Stimulated activated CD4-positive, alpha-beta T cell treated with anti-CD3 and anti-CD28 coated beads, Interleukin-15, amount 100 ng/mL, for 1 hour (primary cell): ENCODE measurements at places on chromosomes 11 and 22.

GRCh38 chr11:7927635-7928034, 3.4 kb downstream of the OR10A6 start:
- no peak for DNase-seq

DNA sequence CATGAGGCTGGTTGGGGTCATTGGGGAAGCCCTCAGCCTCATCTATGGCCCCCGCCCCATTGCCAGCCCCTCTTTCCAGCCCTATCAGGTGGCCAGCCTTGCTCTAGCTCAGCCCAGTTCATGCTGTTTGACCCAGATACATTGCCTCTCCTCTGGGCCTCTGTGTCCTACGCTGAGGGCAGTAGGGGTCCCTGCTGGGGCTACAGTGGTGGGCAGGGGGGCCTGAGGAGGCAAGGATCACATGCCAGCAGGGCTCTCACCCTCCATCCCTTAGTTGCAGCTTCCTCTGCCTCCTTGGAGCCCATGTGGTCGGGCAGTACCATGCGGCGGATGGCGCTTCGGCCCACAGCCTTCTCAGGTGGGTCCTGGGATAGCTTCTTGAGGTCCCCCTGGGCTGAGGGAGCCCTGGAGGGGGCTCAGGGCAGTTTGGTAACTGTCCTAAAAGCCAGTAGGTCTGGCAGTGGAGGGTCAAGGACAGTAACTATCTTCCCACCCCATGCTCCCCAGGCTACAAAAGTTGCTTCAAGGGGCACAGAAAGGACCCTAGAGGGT, 19.2 kb downstream of the EMID1 start:
- DNase-seq, result no peak

GRCh38 chr11:66006891-66007176, 4.5 kb downstream of the BANF1 start:
- no peak for DNase-seq

- no peak for DNase-seq
Observed at GRCh38 chr11:132055296-132055695, 684.9 kb downstream of the NTM start.
